Stimulated activated CD8-positive, alpha-beta memory T cell treated with anti-CD3 and anti-CD28 coated beads, Interleukin-7, amount 100 ng/mL, for 48 hours (primary cell): ENCODE measurements at places on chromosomes 16 and 17.

DNA sequence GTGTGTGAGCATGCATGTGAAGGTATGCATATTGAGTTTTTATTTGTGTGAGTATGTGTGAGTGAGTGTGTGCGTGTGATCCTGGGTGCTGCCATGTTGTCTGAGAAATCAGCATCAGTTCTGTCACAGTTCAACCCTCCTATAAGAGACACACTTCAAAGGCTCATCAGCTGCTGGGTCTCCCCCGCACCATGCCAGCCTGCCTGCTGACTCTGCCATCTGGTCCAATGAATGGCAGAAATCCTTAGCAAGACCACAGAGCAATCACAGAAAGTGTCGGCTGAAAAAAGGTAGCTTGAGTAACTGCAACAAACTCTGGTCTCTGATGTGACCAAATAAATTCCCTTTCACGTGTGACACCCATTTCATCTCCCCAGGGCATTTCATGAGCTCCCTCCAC lies 381.8 kb upstream of the MAF start:
- no peak for DNase-seq

DNA sequence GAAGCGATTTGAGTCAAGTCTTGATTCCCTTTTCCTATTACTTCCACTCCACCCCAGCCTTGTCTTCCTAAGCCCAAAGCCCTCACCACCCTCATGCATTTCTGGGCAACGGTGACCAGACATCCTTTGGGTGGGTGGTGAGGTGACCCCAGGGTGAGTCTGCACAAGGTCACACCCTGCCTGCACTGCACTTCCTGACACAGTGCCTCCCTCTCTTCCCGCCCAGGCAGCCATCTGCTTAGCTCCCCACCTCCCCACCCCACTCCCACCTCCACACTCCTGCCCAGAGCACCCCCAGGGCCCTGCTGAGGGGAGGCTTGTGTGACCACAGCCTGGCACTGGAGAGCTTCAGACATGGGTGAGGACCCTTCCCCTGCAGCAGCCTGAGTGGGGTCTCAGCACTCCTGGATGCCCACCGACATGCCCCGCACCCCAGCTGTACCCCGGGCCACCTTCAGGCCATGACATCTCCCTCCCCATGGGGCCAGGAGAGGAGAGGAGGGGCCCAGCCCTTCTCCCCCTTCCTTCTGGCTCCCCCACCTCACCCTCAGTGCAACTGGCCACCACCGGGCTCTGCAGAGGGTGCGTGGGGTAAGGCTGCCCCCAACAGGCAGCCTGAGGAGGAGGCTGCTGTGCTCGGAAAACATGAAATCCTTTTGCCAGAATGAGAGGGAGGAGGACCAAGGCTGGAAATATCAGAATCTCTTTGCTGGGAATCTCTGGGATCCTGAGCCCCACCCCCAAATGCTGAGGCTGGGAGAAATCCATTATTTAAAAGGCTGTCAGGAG lies 68.6 kb downstream of the CCT6B start:
- peak; percentile 13 for DNase-seq

- peak; percentile 28 for DNase-seq
Measured at GRCh38 chr17:4485676-4486646, 12.7 kb upstream of the SPNS2 start.

DNA sequence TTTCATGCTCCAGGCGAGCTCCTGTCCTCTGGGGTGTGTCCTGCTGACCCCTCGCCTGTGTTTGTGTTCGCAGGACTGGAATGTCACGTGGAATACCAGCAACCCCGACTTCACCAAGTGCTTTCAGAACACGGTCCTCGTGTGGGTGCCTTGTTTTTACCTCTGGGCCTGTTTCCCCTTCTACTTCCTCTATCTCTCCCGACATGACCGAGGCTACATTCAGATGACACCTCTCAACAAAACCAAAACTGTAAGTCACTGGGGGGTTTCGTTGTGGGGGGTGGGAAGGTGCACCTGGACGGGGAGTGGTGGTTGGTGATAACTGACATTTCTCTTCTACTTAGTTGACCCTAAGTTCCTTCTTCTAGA lies 58.3 kb downstream of the ABCC1 start:
- DNase-seq: no peak

GRCh38 chr16:66954097-66954659 lies 6.9 kb upstream of the CES3 start:
- DNase-seq: peak; percentile 55

DNA sequence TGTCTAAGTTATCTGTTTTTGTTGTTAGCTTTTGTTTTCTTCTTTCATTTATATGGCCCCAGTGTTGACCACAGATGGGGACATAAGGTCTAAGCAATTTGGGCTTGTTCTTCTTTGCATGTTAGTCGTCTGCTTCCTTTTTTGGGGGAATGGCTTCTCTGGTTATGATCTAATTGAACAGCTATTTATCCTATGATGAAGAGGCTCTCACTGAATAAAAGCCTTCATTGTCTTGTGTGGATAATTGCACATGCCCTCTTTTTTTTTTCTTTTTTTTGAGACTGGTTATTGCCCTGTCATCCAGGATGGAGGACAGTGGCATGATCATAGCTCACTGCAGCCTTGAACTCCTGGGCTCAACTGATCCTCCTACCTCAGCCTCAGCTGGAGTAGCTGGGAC lies 13.7 kb downstream of the SMARCE1 start:
- no peak for DNase-seq

- DNase-seq: no peak
Measured at GRCh38 chr16:55570159-55570558, 3.7 kb downstream of the CAPNS2 start.

GRCh38 chr17:17886726-17887125 lies 49.9 kb upstream of the SREBF1 start:
- no peak for DNase-seq

- DNase-seq: no peak
Measured at GRCh38 chr16:30528799-30529457, 2.6 kb upstream of the ZNF768 start.

GRCh38 chr16:12815361-12815760 lies 11.7 kb upstream of the CPPED1 start:
- DNase-seq: no peak

- no peak for DNase-seq
Measured at GRCh38 chr16:74748616-74749026, 26.0 kb downstream of the FA2H start.

DNA sequence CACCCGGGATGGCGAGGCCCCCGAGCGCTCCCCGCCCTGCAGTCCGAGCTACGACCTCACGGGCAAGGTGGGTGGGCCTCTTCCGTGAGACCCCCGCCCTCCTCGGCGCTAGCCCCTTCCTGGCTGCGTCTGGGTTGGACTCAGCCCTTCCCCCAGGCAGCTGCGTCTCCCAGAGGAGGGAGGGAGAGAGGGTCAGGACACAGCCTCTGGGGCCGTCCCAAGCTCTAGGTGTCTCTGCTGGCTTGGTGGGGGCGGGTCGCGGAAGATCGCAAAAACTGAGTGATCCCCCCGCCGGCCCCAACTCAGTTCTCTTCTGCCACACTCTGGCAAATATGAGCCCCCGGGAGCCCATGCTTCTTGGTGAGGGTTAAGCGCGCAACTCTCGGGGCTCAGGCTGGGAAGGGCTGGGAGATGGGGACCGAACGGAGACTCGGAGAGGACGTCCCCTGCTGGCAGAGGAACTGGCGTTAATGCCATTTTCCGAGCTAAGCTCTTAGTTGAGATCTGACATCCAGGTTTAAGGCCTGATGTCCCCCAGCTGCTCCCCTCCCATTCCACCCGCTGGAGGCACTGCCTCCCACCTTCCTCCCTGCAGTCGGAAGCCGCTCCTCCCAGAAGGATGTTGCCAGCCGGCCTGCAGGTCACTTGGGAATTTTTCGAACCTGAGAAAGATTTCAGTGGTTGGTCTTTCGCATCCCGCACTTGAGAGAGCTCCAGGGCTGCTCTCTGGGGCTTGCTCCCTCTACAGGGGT lies 419 bp downstream of the RAB37 start:
- DNase-seq: no peak

DNA sequence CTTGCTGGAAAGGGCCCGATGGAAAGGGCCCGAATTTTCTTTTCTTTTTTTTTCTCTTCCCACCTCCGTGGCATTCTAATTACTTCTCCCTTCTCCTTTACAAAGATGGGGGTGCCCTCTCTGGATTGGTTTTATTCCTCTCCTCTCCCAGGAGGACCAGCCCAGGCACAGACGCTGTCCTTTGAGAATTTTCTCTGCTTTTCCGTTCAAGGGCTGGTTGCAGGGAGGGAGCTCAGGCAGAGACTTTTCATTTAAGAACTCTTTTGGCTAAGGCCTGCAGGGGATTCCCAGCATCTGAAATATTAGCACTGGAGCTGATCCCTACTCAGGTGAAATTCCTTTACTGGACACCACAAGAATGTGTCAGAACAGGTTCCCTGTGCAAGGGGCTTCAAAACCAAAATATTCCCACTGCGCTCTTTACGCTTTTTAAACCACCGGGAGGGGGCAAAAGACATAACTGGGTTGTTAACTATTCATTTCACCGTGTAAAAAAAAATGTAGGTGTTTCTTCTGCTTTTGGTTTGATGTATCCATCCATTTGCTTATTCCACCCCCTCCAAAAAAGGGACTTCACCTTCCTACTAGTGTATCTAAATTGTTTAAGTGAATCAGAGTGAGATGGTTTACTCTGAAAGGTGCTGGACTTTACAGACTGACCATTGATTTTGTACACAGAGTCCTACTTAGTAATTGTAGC lies 1.4 kb downstream of the NFAT5 start:
- no peak for DNase-seq

GRCh38 chr16:65740711-65741110 lies 618.8 kb upstream of the CDH11 start:
- no peak for DNase-seq
